ENCODE measurements at places on chromosomes 3 and 15.

GRCh38 chr3:62602129-62602770 is 228.9 kb upstream of the FEZF2 start:
- DNase-seq, result no peak

DNA sequence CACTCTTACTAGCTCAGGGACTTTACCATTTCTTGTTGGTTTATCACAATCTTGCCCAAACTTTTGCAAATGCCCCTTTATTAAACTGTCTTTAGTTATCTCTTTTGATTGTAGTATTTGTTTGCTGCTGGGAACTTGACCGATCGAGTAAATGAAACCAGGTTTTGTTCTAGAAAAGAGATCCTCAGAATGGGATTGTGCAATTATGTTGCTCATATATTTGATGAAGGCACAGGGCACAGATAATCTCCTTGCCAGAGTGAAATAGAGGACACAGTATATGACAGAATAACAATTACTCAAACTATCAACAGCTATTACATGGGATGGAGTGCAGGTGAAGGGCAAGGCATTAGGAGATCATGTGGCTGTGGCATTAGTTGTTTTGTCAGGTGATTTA is 216.6 kb upstream of the RASGRP1 start:
- no peak for DNase-seq

DNA sequence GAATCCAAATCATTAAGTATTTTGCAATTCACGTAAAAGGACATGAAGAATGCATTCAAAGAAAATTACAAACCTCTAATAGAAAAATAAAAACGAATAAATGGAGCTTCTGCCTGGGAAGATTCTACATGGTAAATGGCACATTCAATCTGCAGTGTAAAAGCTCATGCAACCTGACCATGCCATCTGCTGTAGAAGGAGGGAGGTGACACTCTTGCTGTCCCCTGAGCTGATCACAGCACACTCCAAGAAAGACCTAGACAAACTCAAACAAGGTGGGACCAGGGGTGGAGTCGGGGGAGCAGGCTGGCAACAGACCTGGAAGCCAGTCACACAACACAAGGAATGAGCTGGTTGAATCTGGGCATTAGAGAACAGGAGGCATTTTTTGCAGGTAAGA is 101.8 kb downstream of the BDH1 start:
- DNase-seq, result no peak

DNA sequence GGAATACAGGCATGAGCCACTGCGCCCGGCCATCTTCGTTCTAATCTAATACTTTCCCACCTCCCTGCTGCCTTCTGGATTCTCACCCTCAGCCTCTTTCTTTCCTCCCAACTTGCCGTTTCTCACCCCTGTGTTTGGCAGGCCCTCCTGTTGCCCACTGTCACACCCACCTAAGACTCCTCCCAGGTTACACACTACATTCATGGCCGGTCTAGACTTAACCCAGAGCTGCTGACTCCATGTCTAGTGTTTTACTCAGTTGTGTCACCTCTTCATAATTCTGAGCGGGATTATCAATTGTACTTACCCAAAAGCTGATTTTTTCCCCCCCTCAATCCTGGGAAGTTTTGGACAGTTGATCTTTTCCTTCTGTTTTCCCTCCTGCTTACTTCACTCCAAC is 223.8 kb downstream of the FEZF2 start:
- DNase-seq, result no peak

- DNase-seq, result no peak
Measured at GRCh38 chr3:42497009-42497731, 5.3 kb upstream of the VIPR1 start.

DNA sequence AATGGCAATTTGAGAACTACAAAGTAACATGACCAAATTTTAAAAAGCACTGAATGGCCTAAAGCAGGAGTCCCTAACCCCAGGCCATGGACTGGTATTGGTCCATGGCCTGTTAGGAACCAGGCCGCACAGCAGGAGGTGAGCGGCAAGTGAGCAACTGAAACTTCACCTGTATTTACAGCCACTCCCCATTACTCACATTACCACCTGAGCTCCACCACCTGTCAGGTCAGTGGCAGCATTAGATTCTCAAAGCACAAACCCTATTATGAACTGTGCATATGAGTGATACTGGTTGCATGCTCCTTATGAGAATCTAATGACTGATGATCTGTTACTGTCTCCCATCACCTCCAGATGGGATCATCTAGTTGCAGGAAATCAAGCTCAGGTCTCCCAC is 48.8 kb downstream of the SENP7 start:
- no peak for DNase-seq

GRCh38 chr15:52567871-52568600 is 794 bp downstream of the ARPP19 start:
- DNase-seq, result peak; percentile 50

- DNase-seq, result no peak
Measured at GRCh38 chr3:59538753-59539432, 489.1 kb upstream of the CFAP20DC start.
